Adrenal gland (tissue), 19 donors: ENCODE measurements at places on chromosomes 5 and 9. TPM values are rescaled to one million over a fixed set of nuclear protein-coding genes. Genes with fewer than 3 reads are reported as not detected.

Gene IL5
- total RNA-seq = not detected

DNA sequence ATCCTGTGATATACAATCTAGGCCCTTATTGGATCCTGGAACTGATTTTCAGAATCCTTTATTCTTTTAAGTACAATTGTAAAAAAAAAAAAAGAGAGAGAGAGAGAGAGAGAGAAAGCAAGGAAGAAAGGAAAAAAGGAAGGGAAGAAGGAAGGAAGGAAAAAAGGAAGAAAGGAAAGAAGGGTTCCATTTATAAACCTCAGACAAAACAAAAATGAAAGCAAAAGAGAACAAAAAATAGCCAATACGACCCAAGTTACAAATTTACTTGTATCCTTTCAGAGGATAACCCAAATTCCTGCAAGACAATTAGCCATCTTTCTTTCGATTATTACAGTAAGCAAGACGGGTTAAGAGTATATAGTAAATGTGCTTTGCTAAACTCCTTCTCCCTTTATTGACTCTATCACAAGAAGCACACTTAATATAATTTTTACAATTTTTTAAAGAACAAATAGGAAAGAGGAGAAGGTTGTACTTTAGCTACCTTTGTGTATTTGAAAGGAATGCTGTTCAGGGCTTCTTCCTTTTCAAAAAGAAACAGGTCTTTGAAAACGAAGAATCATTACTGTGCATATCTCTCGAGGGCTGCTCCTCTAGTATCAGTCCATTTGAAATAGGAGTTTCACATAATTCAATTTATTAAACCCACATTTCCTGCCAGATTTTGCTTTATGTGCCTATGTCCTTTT lies 543.3 kb downstream of the RAB3C start:
- H3K27ac ChIP-seq = no peak overlapping the region
- H3K4me1 ChIP-seq = peaks cover 15% of the 10 kb centered on the region
- peak overlapping the region; percentile 52 for H3K4me3 ChIP-seq
- H3K36me3 ChIP-seq = no peaks in the 10 kb centered on the region

Gene TMEM203
- 32.7 TPM for total RNA-seq

Gene FAM114A2
- 41.6 TPM for total RNA-seq

GRCh38 chr5:173689737-173690360 lies 73.4 kb upstream of the BOD1 start:
- H3K4me3 ChIP-seq = no peak overlapping the region
- DNase-seq = no peak
- no peak overlapping the region for H3K27ac ChIP-seq
- H3K36me3 ChIP-seq = no peaks in the 10 kb centered on the region

Gene NNT
- total RNA-seq = 49.7 TPM
